ENCODE measurements at places on chromosomes 16 and 17.
A peak's percentile ranks its signal among the peaks of the same experiment; 100 is the strongest.

DNA sequence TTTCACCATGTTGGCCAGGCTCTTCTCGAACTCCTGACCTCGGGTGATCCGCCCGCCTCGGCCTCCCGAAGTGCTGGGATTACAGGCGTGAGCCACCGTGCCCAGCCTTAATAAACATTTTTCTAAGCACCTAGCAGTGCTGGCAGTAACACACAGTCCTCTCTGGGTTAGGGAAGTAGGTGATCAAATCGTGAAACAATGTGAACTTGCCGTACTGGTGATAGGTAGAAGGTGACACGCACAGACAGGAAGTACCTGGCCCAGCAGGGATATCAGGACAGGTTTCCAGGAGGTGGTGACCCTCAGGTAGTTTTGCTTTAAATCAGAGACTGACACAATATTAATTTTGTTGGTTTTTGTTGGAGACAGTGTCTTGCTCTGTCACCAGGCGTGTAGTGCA lies 4.5 kb downstream of the PLD2 start:
- no peak for DNase-seq

GRCh38 chr17:66310528-66311148 lies 8.2 kb downstream of the PRKCA start:
- no peak for DNase-seq

- no peak for DNase-seq
These were observed 20.2 kb upstream of the RBFOX3 start for GRCh38 chr17:79630821-79631639.

GRCh38 chr16:1343428-1344242 lies 8.0 kb downstream of the TSR3 start:
- DNase-seq = no peak

GRCh38 chr16:76265434-76266045 lies 11.7 kb upstream of the CNTNAP4 start:
- DNase-seq = peak; percentile 51

GRCh38 chr16:25151996-25152395 lies 40.5 kb downstream of the LCMT1 start:
- DNase-seq = peak; percentile 15

- no peak for DNase-seq
These were observed 188.3 kb downstream of the SEC14L1 start for GRCh38 chr17:77328823-77329740.

DNA sequence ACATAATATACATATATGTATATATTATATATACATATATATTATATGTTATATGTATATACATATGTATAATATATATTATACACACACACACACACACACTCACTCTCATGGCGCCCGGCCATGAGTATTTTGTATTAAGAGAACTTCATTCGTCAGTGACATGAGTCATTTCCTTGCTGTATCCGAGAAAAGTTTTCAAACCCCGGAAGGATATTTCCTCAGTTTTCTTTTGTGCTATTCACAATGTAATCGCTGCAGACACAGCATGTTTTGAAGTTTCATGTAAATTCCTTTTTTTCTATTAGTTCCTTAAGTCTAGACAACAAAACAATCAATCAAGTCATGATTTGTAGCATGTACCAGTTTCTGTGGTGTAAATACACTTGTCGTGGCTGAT lies 33.3 kb downstream of the OR1D5 start:
- DNase-seq = no peak

DNA sequence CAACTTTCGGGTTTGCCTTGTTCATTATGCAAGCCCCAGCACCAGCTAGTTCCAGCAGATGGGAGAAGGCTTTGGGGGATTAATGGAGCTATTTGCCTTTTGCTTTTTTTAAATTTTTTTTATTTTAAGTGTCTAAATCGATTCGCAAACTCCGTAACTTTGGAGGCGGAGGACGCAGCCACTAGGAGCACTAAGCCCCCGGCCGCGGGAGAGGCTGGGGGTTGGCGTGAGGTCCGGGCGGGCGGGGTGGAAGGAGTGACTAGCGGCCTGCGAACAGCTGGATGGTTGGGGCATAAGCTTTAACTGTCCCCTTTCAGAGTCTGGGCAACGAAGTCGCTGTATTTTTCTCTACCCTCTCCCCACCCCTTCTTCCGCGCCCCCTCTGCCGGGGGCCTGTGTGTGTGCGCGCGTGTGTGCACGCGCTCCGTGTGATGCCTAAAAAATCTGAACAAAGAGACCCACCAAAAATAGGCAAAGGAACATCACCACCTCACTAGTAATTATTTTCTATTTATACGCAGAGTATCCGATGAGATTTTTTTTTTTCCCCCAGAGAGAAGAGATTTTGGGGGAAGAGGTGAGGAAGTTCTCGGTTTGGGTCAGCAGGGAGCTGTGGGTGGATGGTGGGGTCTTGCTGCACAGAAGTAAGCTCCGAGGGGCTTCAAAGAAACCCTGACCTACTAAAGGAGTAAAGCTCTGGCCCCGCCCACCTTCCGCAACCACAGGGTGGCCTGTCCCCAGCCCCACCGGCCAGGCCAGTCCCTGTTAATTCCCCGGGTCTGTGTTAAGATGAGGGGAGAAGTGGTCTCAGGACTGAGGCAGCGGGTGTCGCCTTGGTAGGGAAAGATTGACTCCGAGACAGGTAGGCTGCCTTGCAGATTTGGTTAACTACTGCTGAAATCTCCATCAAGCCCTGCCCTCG lies 2.3 kb downstream of the SHISA9 start:
- DNase-seq = no peak

GRCh38 chr16:19771040-19771439 lies 53.0 kb downstream of the IQCK start:
- DNase-seq = no peak

GRCh38 chr17:78905116-78905515 lies 2.1 kb upstream of the CEP295NL start:
- no peak for DNase-seq

DNA sequence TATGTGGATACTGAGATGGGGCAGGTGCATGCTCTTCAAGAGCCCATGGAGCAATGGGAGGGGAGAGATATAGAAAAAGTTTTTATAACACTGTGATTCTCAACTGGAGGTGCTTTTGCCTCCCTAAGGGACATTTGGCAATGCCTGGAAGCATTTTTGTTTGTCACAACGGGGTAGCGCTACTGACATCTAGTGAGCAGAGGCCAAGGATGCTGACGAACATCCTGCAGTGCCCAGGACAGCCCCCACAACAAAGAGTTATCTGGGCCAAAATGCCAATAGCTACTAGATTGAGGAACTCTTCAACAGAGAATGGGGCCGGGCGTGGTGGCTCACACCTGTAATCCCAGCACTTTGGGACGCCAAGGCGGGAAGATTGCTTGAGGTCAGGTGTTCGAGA lies 67.2 kb upstream of the CLEC3A start:
- DNase-seq = no peak

DNA sequence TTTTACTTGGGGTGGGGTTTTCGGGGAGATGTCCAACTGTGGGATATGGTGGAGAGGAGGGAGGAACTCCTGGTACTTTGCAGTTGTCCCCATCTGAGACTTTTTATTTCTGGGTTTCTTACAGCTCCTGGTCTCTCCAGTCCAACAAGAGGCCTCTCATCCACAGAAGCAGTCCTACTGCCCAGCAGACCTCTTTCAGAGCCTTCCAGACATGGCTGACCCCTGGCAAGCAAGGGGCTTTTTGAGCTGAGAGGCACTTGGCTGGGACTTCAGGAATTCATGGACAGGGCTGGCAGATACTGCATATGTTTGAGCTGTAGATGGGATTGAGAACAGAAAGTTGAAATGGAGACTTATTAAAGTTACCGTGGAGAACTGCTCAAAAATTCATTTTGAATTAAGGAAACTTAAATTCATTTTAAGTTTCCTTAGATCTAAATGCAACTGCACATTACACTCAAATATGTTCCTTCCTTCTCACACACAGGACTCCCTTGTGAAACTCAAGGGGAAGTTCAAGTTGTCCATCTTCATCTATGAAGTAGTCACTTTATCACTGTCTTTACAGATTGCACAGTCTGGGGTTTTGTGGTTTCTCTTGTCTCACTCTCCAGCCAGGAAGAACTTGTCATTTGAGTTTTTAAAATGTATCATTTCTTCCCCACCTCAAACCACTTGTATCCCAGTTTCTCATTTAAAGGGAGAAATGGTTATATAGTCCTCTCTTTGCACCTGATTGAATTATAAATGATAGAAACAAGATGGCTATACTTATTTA lies 1.1 kb downstream of the LASP1NB start:
- DNase-seq = no peak

GRCh38 chr17:68511671-68512246 lies 471 bp upstream of the PRKAR1A start:
- DNase-seq = peak; percentile 48

All from LoVo (cell line).